ENCODE measurements at places on chromosomes 3 and 15.

- no peak for DNase-seq
These were observed 18.7 kb downstream of the DNASE1L3 start for GRCh38 chr3:58192069-58192468.

DNA sequence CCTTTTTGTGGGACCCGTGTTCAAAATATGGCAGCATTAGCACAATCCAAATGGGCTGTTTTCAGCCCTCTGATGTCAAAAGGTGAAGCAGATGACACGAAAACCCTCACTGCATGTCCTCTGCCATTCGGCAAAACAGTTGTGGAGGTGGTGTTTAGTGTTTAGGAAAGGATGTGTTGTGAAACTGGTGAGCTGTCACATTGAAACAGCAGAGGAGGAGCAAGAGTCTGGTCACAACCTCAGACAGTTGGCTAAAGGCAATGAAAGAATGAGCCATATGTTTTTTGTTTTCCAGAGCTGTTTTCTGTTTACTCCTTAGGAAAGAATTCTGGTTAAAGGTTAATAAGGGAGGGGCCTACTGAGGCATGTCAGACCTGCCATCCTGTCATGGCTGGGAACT lies 140.7 kb downstream of the VPS8 start:
- DNase-seq: no peak

GRCh38 chr3:46566040-46566641 lies at the start of gene LRRC2:
Gene LRRC2 (minus strand): TSS chr3:46566302. CDS start chr3:46551591, 14,711 bp downstream.
- peak; percentile 63 for DNase-seq

- DNase-seq: peak; percentile 78
These were observed 817 bp downstream of the USP3 start for GRCh38 chr15:63504979-63505841.

GRCh38 chr3:138625707-138626365 lies 17.3 kb downstream of the FAIM start:
- DNase-seq: no peak

DNA sequence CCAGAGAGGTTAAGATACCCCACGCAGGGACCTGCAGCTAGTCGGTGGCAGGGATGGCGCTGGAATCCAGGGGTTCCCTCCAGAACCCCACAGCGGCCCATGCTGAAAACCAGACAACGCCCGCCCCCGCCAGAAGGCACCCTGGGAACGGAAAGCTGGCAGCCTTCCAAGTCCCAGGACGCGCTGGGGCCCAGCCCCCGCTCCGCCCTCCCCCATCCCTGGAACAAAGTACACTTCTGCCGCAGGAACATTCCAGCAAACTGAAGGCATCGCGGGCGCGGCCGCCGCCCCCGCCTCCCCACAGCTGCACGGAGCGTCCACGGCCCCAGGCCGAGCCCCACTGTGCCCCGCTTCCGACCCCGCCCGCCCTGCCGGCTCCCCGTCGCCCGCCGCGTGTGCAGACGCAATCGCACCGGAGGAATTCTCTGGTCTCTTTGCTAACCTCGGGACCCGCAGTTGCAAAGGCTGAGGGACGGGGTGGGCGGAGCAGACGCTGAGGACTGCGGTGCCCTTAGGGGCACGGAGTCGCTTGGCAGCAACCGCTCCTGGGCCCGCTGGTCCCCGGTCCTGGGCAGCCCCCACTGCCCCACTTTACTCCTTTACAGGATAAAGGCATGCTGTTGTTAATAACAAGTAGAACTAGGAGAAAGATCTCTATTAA lies 44.8 kb upstream of the RNU6-1 start:
- peak; percentile 76 for DNase-seq

GRCh38 chr3:72582211-72582878 lies 265.9 kb downstream of the SHQ1 start:
- DNase-seq: no peak

Data from activated CD8-positive, alpha-beta memory T cell treated with anti-CD3 and anti-CD28 coated beads for 24 hours (primary cell).